ENCODE measurements at places on chromosomes 12 and 14. TPM values are rescaled to one million over a fixed set of nuclear protein-coding genes. Genes with fewer than 3 reads are reported as not detected.

GRCh38 chr14:58082491-58083098 is 69.4 kb downstream of the ARMH4 start:
- peak; percentile 78 for ATAC-seq

GRCh38 chr14:93137864-93138263 is 22.1 kb upstream of the ITPK1 start:
- peak; percentile 54 for ATAC-seq

GRCh38 chr14:94366146-94366915 is 22.1 kb downstream of the SERPINA1 start:
- no peak for ATAC-seq

DNA sequence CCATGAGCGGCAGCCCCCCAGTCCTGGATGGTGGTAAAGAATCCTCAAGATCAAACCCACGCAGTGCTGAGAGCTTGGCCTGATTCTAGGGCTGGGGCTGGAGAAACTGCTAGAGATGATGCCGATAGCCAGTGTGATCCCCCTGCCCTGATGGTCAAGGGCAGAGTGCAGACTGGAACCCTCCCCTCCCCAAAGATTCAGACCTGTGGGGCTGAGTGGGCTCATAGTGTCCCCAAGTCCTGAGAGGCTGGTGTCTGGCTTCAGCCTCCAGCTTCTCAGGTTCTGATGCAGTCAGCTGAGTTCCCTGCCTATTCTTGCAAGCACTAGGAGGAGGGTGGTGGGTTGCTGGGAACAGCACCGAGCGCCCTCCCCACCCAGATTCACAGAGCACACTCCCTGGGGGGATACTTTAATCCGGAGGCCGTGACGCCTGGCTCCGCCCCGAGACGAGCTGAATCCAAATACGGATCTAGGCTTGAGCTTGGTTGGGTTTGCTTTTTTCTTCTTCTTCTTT is 11.9 kb downstream of the RHOF start:
- ATAC-seq: peak; percentile 67

The APOF gene
- not detected for total RNA-seq

The TAMALIN gene
- 18.0 TPM for total RNA-seq

The P2RX2 gene
- total RNA-seq: 2.7 TPM

- no peak for ATAC-seq
Observed at GRCh38 chr12:56193025-56193578, 3.8 kb upstream of the SMARCC2 start.

The RALGAPA1 gene
- 97.4 TPM for total RNA-seq

- ATAC-seq: no peak
Observed at GRCh38 chr12:12755923-12756322, 29.5 kb upstream of the APOLD1 start.

GRCh38 chr12:109961201-109961600 is 35.0 kb downstream of the GIT2 start:
- no peak for ATAC-seq

- ATAC-seq: peak; percentile 40
Observed at GRCh38 chr12:105330931-105331804, 677 bp downstream of the C12orf75 start.

GRCh38 chr12:65879878-65880277 is 55.6 kb downstream of the HMGA2 start:
- ATAC-seq: no peak

DNA sequence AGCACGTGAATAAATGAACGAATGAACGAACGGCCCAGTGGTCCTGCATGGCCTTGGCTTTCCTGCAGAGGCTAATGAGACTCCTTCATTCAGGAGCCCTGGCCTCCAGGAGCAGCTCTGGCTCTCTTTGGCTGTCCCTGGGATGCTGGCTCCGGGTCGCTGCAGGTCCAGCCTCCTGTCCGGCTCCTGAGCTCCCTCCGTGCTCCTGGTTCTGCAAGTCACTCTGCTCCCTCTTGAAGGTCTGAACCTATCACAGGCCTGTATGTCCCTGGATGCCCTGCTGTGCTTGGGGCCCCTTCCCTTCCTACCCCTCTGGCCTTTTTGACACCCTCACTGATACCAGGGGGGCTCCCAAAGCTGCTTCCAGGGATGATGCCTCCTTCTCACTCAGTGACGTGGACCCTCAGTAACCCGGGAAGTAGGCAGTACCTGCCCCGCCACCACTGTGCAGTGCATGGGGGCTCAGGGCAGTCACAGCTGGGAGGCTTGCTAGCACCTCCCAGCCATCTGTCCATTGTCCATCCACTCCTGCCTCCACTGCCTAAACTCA is 133.7 kb upstream of the C14orf180 start:
- no peak for ATAC-seq

- ATAC-seq: no peak
Observed at GRCh38 chr14:91348845-91349465, 68.7 kb downstream of the CCDC88C start.

DNA sequence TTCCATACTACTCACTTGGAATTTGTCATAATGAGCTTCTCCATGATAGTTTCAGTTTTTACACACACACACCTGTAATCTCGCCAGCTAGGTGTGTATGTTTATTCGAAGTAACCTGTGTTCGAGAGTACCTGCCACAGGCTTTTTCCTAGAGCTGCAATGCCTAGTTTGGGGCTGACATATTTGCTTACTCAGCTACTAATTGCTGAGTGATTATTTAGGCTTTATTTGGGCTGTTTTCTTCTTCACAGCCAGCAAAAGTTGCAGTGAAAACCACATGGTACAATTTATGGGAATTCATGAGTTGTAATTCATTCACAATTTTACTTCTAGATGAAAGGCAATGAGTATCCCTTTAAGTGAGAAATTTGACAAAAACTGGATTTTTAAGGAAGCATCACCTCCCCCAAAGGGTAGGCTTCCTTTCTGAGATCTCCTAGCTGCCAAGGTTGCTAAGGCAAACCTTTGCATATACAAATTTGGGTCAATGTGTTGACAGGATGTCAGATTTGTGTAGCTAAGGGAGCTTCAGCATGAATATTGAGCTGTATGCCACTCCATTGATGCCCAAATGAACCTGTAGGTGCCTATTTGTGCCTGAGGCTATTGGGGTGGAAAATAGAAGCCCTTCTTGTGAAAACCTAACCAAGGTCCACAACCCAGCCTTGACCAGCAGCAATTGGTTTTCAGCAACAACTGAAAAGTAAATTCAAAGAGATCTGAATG is 108.7 kb upstream of the OTX2 start:
- ATAC-seq: no peak

The SRRM4 gene
- not detected for total RNA-seq

- ATAC-seq: no peak
Observed at GRCh38 chr14:60643141-60643462, 6.2 kb downstream of the SIX1 start.

- no peak for ATAC-seq
Observed at GRCh38 chr12:4807813-4808212, 87.6 kb downstream of the GALNT8 start.

- no peak for ATAC-seq
Observed at GRCh38 chr14:31118892-31119291, 88.7 kb downstream of the HECTD1 start.

- no peak for ATAC-seq
Observed at GRCh38 chr14:99707921-99708320, 23.8 kb downstream of the CYP46A1 start.

DNA sequence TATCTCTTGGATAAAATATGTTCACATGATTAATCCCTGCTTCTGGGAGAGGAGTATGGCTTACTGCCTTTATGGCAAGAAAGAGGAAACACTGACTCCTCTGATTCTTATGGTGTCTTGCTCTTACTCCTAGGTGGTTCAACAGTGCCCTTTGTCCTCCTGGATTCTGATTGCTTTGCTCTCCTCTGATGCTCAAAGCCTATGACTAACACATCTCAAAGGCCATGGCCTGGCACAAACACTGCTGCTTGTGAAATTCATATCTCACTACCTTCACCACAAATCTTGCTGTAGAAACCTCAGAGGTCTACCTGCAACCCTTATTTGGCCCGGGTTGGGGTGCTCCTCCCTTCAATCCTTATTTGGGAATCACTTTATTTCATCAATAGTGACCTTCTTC is 217.2 kb downstream of the C12orf50 start:
- no peak for ATAC-seq

DNA sequence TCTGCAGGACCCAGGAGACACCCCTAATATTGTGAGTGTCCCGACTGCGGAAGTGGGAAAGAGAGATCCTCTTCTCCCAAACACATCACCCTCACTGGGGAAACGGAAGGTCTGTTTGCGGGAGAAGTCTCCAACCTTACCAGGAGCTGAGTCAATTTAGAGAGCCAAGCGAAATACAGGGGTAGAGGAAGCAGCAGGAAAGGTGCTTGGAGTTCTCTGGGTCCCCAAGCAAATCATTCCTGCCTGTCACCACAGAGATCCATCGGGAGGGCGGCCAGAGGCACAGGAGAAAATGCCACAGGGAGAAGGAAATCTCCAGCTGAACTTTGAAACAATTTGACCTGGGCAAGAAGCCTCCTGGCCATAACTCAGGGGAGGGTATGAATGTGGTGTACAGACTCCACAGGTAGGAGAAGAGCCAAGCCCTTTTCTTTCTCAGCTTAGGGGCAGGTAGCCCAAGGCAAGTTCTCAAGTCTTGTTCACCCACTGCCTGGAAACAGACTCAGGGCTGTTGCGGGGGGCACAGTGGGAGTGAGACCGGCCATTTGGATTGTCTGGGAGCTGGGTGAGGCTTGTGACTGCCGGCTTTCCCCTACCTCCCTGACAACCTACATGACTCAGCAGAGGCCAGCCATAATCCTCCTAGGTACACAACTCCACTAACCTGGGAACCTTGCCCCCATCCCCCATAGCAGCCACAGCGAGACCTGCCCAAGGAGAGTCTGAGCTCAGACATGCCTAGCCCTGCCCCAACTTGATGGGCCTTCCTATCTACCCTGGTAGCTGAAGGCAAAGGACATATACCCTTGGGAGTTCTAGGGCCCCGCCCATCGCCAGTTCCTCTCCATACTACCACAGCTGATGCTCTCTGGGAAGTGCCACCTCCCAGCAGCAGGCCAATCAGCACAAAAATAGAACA is 211.9 kb upstream of the ARHGAP5 start:
- no peak for ATAC-seq

- no peak for ATAC-seq
Observed at GRCh38 chr12:9902539-9903228, 21.4 kb downstream of the KLRF2 start.

The NYNRIN gene
- total RNA-seq: 19.9 TPM

DNA sequence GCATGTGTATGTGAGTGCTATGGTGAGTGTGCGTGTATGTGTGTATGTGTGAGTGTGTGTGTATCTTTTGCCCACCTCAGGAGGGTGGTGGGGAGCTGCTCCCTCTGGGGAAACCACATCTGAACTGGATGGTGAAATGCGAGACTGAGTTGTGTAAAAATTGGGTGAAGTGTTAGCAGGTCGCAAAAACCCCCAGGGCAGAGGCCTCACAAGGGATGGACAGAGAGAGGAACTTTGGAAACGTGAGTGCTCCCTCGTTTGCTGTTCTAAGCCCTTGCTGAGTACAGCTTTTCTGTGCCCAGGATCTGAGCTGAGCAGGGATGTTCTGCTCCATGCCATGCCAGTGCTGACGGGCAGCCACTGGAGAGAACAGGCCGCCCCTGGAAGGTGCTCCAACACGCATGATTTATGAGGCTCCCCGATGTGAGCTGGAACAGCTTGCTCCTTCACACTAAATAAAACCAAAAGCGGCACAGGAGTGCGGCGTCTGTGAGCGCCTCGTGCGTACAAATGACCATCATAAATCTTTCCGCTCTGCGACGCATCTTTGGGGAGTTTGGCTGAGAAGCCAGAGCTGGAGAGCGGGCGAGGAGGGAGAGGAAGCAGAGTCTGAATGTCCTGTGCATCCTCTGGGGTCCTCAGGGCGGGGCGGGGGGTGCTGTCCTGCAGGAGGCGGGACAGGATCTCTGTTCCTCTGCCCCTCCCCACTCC is 14.1 kb upstream of the GALNT9 start:
- no peak for ATAC-seq

- no peak for ATAC-seq
Observed at GRCh38 chr12:113230315-113231234, 9.3 kb downstream of the TPCN1 start.

DNA sequence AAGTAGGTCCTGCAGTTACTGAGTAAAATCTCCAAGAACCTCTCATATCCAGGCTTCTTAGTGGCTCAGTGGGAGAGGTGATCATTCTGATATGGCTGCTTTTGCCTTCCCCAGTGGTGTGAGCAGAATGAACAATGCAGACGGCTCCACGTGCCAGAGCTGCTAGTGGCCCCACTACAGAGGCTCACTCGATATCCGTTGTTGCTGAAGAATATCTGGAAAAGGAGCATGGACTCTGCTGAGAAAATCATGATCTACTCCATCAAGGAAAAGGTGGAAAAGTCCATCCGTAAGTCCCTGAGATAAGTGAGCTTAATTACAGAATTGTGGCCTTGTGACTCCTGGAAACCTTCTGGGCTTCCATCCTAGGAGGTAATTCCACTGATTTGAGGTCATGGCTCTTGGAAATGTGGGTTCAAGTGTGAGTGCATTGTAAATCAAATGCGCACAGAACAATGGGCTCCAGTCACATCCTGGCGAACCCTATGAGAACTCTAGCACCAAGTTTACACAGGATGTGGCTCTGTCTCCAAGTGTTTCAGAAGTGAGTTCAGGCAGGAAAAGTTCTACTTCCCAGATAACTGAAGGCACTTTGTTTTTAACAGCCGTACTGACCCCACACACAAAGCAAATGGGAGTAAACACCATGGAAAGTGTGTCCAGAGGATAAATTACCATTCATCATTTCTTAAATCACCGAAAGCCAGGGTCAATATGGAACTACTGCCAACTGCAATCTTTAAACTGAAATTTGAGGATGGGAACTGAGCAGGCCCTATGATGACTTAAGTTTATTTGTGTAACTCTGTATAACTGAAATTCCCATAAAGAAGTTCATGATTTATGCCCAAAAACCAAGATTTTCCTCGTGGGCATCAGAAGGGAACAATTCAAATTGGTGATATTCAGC is 51.4 kb downstream of the PLEKHG7 start:
- ATAC-seq: peak; percentile 52

DNA sequence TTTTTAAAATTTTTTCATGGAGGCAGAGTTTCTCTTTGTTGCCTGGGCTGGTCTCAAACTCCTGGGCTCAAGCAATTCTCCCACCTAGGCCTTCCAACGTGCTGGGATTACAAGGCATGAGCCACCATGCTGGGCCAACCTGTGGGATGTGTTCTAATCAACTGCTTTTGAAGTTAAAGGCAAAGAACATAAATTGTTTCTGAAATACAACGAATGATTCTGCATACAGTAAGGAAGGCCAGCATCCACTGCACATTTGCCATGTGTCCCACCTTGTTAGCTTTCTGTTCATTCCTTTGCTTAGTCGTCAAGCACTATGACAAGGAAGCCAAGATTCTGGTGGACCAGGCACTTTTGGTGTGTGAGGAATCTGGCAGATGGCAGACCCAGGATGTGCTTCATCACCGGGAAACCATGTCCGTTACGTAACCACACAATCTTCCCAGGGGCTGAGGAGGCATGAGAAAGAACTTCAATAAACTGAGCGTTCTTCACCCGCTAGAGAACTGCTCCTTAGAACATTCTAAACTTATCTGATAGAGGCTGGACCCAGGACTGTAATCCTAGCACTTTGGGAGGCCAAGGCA is 24.5 kb downstream of the MOK start:
- no peak for ATAC-seq

DNA sequence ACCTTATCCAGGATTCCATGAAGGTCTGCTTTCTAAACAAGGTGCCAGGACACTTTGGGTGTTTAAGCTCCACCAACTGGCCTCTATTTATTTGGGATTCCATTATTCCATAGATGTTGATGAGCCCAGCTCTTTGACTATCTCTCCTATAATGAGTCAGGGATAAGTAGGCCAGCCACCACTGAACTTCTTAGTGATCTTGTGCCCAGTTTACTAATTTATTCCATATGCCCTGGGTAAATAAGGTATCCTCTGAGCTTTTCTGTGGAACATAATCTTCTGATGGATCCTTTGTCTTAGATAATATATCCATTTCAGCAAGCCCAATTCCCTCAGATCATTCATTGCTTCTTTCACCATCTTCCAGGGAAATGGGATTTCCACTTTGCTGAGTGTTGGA is 535.0 kb downstream of the FOXG1 start:
- ATAC-seq: no peak
